ENCODE measurements at places on chromosomes 4 and X.

GRCh38 chrX:18899796-18900380 is 84.0 kb downstream of the PHKA2 start:
- DNase-seq = no peak

- DNase-seq = peak; percentile 35
Measured at GRCh38 chr4:139453041-139453370, 915 bp upstream of the RAB33B start.

GRCh38 chrX:1502241-1502640 is 34.7 kb downstream of the P2RY8 start:
- no peak for DNase-seq

DNA sequence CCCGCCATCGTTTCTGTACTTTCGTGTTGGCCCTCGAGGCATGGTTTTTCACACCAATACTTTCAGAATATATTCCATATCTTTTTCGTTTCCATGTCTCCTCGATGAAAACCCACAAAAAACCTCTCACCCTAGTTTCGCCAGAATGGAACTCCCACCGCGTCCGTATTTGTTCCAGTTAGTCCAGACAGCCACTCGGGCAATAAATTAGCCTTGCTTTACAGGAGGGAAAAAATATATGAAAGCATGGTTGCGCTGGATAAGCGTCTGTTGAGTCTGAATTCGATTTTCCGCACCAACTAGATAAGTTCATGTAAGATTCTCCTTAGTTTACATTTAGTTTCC is 550 bp upstream of the CHM start:
- DNase-seq = no peak

DNA sequence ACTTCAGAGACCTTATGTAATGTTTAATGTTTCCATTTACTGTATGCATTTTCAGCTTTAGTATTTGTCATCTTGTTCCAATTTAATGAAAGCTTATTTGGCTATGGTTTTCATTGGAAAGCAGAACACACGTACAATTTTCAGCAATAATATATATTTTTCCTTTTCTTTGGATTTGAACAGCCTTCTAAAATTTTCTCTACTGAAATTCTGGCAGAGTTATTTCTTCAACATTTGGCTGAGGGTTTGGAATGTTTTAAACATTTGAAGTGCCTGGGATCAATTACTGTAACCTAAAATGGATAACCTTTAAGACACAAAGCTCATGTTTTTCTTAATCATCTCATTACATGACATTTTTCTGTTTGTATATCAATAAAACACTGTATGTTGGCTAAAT is 156.9 kb downstream of the TENM3 start:
- DNase-seq = no peak

DNA sequence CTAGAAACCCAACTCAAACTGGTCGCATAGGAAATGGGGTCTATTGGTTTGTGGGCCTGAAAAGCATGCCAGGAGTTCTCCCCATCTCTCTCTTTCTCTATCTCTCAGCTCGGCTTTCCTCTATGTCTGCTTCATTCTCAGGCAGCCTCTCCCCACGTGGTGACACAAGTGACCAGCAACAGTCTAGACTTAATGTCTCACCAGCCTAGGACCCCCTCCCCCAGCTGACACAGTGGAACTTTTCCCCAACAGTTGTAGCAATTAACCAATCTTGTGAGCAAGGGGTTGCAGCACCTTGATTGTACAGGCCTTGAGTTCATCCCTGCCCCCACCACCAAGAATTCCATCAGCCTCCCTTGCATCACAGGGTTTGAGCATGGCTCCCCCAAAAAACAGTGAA is 159.8 kb upstream of the KIT start:
- DNase-seq = no peak

- no peak for DNase-seq
Measured at GRCh38 chr4:140106289-140106844, 47.6 kb downstream of the MAML3 start.

DNA sequence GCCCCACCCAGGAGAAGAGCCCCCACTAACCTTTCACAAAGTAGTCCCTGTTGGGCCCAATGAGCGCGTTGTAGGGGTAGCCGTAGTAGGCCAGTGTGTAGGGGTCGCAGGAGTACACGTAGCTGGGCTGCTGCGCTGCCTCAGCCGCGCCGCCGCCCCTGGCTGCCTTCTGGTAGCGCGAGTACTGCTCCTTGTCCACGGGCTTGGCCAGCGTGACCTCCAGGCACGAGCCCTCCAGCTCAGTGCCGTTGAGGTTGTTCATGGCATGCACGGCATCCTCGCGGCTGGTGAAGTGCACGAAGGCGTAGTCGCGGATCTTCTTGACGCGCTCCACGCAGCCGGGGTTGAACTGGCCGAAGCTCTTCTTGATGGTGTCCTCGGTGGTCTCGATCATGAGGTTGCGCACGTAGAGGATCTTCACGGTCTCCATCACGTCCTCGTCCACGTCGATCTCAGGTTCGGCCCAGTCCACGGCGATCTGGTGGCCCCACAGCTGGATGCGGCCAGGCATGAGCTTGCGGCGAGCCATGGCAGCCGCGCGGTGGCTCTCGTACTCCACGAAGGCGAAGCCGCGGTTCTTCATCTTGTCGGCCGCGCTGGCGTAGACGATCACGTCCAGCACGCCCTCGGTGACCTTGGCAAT is 102.7 kb downstream of the CHRNA9 start:
- no peak for DNase-seq

DNA sequence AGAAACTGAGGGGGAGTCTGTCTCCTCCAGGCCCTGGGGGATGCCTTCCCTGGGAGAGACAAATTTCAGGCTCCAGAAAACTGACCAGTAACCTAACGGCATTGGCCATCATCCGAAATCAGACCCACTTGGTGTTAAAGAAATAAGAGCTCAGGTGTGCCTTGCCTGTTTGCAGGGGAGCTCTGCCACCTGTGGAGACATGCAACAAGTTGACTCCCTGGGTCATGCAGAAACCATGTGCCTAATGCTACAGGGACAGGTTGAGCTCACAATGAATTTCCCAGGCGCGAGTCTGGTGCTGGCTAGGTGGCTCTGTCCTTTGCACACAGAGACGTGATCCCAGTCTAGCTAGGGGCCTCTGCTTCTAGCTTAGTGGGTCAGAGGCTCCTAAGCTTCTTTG is 95.8 kb upstream of the KIT start:
- DNase-seq = no peak

- DNase-seq = no peak
Measured at GRCh38 chr4:122803788-122804208, 22.8 kb upstream of the FGF2 start.

Measured in NCI-H2081 (cell line).